ENCODE measurements at places on chromosomes 16 and 17.
A peak's percentile ranks its signal among the peaks of the same experiment; 100 is the strongest.

DNA sequence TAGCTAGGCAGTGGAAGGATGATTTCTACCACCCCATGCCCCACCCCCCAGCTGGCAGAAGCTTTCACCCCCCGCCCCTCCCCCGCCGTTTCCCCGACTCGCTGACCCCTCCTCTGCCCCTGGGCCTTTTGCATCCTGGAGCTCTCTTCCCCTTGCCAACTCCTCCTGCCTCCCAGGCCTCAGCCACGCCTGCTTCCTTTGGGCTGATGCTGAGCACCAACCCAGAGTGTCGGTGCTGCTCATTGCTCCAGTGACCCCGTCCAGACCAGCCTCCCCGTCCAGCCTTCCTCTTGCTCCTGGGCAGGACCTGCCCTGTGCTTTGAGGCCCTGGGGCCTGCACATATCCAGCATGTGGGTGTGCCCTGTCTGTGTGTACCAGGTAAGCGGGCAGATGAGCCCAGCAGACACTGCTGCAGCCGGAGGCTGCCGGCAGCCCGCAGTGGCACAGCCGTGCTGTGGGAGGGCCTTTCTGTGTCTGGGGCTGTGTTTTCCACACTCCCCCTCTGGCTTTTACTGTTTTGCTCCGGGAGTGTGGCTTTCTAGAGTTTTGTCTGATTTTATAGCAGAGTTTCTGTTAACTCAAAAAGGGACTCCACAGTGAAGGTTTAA, 72.9 kb downstream of the JPH3 start:
- no peak for DNase-seq

DNA sequence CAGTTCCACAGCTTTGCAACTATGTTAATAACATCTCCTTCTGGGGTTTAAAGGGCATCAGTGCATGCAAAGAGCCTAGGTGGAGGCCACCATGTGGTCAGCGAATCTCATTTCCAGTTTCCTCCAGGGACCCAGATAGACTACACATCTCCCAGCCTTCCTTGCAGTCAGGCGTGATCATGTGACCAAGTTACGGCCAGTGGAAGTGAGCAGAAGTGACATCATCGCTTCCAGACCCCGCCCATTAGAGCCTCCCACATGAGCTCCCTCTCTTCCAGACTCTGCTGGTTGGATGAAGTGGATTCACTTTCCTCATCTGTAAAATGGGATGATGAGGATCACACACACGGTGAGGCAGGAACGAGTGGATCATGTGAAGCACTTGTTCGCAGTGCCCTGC, 27.4 kb upstream of the KDM8 start:
- DNase-seq, result no peak

DNA sequence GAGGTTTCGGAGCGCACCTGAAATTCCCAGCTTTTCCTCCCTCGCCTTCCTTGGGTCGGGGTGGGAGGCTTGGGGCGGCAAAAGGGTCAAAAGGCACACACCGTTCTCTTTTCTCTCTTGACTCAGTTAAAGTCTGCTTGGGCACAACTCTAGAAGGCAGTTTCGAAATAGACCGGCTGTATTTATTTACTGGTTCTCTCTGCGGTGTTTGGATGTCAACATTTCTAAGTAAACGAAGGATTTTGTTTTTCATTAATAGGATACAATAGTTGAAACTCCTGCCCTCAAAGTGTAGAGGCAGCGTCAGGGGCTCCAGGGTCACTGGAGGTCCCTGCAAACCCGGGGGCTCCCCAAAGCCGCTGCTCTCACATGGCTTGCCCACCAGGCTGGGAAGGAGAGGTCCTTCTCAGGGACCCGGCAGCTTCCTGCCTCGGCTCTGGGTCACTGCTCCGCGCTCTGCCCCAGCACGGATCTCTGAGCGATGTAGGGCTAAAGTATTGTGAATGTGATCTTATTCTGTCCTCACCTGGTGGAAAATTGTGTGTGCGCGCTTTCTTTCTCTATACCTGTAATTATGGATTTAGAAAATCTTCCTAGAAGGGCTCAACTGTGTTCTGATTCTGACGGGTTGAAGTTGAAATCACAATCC, 952 bp downstream of the BMERB1 start:
- DNase-seq, result no peak

GRCh38 chr17:41974658-41975057, 8.1 kb downstream of the CNP start:
- no peak for DNase-seq

- no peak for DNase-seq
These were observed 16.4 kb downstream of the PLCD3 start for GRCh38 chr17:45115871-45116270.

DNA sequence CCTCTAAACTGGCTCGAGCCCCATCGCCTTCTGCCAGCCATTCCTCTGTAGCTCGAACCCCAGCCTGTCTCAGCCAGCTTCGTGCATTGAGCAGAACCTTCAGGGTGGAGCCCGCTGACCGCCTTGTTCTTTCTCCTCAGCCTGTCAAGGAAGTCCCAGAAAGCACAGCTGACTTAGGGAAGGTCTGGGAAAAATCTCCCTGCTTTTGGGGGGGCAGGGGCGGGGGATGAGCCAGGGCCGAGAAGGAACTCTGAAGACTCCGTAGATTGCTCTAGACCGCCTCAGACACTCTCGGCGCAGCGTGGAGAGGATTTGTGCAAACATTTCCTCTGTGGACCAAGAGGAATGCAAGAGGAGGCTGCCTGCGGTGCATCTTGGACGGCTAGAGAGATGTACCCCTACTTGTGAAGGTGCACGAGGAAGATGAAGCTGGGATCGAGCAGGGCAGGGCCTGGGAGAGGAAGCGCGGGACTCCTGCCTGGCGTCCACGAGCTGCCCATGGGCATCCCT, at the start of gene GLP2R:
Gene GLP2R, plus strand, starts transcription at position 284 of the 510 bp plus-strand sequence. Its CDS starts 140 bp downstream, at position 424.
- no peak for DNase-seq

DNA sequence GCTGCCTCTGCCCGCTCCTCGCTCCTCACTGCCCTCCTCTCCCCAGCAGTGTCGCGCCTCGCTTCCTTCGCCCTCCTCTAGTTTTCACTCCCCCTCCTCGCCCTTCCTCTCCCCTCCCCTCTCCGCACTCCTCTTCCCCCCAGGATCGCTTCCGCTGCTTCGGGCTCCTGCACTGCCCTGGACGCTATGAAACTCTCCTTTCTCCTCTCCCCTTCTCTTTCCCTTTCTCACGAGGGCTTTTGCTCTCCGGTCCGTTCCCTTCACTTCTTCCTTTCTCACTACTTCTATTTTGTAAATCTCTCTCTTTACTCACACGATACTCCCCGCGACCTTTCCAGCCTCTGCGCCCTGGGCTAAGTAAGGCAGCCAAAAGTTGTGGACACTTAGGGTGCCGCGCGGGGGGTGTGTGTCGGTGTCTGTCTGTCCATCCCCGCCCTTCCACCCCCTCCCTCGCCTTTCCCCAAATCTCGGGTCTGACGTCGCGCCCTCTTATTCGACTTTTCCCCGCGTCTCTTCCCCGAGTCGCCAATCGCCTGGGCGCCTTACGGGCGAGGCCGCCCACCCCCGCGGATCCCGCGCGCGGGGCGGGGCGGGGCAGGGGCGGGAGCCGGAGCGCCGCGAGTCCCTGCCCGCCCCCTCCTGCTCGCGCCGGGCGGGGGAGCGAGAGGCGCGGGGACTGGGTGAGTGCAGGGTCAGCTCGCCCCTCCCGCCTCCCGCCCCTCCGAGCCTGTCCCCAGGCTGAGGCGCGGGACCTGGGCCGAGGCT, at the start of gene IRX3:
Gene IRX3, minus strand, starts transcription at position 422 of the 765 bp plus-strand sequence. CDS start 737 bp downstream, outside the sequence.
- DNase-seq, result peak; percentile 23

GRCh38 chr17:18950346-18950745, 1.6 kb upstream of the SLC5A10 start:
- no peak for DNase-seq

DNA sequence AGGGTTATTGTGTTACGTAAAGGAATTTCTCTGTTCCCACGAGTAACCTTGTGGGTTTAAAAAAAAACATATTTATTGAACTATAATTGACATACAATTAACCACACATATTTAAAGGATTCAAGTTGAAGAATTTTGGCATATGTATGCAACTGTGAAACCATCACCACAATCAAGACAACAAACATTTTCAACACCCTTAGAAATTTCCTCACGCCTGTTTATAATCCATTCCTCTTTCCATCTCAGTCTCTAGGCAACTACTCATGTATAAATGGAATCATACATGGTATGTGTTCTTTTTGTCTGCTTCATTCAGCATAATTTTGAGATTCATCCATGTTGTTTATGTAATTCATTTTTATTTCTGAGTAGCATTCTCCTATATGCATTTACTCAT, 104.0 kb downstream of the MRTFB start:
- DNase-seq, result no peak

DNA sequence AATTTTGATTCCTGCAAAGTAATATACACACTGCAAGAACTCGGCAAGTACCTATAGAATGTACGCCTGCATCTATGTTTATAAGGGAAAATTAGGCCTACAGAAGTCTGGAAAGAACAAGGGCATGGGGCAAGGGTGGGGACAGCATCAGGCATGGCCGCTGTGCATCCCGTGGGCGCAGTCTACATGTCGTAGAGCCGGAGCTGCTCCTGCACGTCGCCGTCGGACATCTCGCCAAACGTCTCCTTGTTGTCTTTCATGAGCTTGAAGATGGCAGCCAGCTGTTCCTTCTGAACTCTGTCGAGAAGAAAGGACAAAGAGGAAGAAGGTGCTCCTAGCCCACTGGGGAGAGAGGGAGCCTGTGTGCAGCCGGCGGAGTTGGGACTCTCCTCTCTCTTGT, 33.4 kb downstream of the MXRA7 start:
- no peak for DNase-seq

- DNase-seq, result no peak
These were observed 5.5 kb upstream of the KIF22 start for GRCh38 chr16:29784901-29785500.

DNA sequence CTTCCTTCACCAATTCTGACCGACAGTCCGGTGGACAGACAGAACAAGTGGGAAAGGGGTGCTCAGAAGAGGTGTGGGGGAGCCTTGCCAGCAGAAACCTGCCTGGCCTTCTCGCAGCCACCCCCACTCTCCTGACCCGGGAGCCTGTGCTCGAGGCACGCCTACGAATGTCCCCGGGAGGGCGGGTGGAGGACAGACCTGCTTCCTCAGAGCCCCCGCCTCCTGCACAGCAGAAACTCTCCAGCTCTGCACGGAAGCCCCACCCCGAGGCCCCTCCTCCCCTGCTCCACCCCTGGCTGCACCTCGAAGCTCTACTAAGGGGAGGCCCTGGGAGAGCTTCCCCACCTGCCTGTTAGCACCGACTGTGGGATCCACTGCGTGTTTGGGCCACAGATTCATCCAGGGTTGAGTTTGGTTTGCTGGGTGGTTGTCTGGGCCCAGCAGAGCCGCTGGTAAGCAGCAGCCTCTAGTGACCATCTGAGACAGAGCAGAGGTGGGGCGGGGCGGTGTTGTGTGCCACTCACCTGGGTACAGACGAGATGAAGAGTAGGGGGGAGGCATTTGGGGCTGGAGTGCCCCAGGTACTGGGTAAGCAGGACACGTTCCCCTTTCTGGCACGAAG, 6.2 kb downstream of the TAF1C start:
- no peak for DNase-seq

DNA sequence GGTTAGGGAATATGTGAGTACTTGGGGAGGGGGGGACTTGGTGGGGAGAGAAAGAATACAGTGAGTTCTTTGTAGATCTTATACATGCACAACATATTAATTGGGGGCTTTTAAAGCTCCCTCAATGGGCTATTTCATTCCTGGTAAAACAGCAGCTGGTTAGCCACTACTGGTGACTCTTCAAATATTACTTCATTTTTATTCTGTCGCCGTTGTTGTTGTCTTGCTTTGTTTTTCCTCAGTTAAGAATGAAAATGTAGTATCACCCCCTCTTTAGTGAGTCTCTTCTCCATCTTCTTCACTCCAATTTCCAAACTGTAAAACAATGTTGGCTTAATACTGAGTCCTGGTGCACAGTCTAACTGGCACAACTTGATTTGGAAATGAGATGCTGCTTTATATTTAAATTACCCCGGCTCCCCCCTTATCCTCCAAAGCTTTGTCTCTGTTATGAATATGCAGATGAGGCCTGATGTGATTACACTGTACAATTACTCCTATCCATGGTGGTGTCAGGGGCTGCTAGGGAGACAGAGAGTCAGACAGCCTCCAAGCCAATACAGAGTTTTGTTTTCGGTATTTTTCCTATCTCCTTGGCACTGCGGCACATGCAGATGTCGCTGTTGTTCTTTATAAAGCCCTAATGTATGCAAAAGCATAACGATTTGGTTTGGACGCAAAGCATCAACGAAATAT, 256.9 kb upstream of the PMFBP1 start:
- no peak for DNase-seq

GRCh38 chr17:4105232-4105631, 37.6 kb downstream of the ZZEF1 start:
- DNase-seq, result no peak

GRCh38 chr17:57946798-57947358, 8.3 kb downstream of the CUEDC1 start:
- DNase-seq, result no peak

- DNase-seq, result no peak
These were observed 205.1 kb upstream of the MAF start for GRCh38 chr16:79805621-79806020.

- DNase-seq, result no peak
These were observed 1.0 kb downstream of the TOP2A start for GRCh38 chr17:40416671-40417070.

DNA sequence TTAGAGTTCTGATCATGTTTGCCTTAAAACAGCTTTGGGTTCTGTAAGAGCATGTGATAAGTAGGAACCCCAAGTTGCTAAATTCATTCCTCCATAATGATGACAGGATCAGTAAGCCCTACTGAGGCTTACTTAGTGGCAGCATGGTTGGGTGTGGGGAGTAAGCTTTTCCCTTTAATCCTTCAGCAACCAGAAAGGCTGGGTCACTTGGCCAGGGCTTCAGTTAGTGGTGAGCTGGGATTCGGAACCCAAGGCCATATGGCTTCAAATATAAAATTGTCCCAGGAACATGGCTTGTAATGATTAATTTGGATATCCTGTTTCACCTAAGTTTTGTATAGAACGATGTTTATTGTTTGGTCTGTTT, 850 bp downstream of the GINS3 start:
- no peak for DNase-seq

DNA sequence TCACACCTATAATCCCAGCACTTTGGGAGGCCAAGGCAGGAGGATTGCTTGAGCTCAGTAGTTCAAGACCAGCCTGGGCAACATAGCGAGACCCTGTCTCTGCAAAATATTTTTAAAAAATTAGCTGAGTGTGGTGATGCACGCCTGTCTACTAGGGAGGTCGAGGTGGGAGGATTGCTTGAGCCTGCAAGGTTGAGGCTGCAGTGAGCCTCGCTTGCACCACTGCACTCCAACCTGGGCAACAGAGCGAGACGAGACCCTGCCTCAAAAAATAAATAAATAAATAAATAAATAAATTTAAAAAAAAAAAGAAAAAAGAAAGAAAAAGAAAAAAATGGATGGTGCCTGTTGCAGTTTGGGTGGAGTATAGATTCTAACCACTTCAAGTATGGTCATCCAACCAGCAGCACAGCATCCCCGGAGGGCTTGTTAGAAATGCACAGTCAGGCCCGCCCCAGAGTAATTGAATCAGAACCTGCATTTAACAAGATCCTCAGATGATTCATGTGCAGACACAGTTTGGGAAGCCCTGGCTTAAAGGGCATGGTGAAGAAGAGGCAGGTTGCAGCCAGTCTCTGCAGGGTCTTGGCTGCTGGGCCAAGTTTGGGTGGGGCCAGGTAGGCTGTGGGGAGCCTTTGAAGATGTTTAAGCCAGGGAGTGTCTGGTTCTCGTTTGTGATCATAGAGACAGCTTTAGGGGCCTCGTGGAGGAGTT, 40.8 kb downstream of the MRC2 start:
- DNase-seq, result no peak

GRCh38 chr16:79599837-79600637, 500 bp downstream of the MAF start:
- no peak for DNase-seq

- DNase-seq, result no peak
These were observed 6.6 kb upstream of the SALL1 start for GRCh38 chr16:51157698-51158097.

Data from kidney epithelial cell (primary cell).